OCI-LY7 (cell line): ENCODE measurements at places on chromosomes 12 and 14.

GRCh38 chr14:103382376-103382775, 2.8 kb upstream of the MARK3 start:
- DNase-seq, result no peak

GRCh38 chr12:30985814-30986452, 59.4 kb downstream of the TSPAN11 start:
- DNase-seq, result peak; percentile 66

GRCh38 chr12:9742661-9743060, 9.8 kb upstream of the CLECL1 start:
- no peak for DNase-seq

DNA sequence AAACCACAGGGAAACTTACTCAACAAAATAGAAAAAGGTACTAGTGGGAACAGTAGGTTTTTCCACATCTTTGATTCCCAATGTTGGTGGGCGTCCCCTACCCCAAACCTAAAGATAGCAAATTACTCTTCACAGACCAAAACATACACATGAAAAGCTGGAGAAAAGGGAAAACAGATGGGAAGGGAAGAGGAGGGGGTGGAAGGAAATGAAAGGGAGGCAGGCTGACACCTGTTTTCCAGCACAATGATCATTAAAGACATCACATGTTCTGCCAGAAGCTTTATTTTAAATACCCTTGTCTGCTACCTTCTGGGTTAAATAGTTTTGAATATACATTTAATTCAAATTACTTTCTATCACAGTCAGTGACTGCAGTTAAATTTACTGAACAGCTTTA, 1617.9 kb upstream of the SEL1L start:
- DNase-seq, result no peak

DNA sequence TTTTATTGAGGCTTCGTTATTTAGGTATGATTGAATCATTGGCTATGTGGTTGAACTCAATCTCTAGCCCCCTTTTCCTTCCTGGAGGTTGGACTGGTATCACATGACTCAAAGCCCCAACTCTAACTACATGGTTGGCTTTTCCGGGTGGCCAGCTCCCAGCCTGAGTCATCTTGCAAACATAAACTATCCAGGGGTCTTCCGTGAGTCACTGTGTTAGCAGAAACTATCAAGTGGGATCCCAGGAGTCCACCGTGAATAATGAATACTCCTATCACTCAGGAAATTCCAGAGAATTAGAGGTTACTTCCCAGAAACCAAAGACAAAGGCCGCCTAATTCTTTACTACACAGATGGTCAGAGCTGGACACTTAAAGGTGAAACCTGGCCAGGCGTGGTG, 19.7 kb upstream of the PLEKHD1 start:
- no peak for DNase-seq

GRCh38 chr12:113798552-113798951, 167.6 kb downstream of the RBM19 start:
- no peak for DNase-seq

DNA sequence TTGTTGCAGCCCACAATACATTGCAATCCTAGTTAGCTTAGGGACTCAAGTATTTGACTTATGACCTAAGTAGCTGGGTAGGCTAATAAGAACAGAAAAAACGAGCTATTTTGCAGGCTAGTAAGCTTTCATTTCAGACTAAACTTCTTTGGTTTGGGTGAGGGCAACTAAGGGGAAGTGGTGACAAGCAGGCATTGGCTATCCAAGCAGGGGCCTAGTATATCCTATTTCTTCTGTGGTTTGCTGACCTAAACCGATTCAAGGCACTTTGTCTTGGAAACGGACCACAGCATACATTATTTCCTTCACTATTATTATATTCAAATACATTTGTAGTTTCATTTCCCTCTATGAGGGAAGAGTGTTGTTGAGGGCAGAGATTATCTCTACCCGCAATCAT, 21.6 kb upstream of the SLC5A8 start:
- no peak for DNase-seq

GRCh38 chr14:80350707-80351106, 139.4 kb upstream of the DIO2 start:
- no peak for DNase-seq

DNA sequence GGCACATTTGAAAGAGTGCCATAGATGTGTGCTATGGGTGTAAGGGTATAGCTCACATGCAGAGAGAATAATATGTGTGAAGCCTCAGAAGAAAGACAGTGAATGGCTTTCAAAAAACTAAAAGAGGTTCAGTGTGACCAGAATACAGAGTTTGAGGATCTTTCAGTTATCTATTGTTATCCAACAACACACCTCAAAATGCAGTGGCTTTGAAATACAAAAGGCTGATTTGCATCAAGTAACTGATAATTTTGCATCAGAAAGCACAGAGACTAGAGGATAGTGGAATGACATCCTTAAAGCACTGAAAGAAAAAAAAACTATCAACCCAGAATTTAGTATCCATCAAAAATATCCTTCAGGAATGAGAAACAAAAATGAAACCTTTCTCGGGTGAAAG, 131.6 kb upstream of the IGF1 start:
- no peak for DNase-seq

DNA sequence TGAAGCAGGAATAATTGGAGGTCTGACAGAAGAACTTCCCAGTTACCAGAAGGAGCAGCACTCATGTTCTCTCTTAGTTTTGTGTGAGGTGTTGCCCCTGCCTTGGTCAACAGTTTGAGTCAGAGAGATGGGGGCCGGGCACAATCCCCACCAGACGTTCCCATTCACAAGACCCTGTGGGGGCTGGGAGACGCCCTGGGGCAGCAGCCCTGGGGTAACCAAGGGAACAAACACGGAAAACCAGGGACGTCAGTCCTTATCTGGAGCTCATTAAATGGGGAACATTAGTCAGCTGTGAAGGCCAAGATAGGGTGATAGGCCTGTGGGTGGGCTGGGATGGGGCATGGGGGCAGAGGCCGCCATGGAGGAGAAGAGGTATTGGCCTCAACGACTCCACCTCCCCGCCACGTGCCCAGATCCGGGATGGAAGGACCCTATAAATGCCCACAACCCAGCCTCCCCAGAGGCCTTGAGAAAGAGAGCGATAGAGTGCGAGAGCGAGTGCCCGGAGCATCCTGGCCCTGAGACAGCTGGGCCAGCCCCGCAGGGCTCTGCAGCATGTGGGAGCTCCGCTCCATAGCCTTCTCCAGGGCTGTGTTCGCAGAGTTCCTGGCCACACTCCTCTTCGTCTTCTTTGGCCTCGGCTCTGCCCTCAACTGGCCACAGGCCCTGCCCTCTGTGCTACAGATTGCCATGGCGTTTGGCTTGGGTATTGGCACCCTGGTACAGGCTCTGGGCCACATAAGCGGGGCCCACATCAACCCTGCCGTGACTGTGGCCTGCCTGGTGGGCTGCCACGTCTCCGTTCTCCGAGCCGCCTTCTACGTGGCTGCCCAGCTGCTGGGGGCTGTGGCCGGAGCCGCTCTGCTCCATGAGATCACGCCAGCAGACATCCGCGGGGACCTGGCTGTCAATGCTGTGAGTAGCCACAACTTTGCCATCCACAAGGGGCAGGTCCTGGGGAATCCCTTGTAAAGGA, at the start of gene AQP2:
Gene AQP2 (plus strand): TSS at position 465 of the 979 bp plus-strand sequence. CDS start 94 bp downstream, at position 559.
- DNase-seq, result no peak

DNA sequence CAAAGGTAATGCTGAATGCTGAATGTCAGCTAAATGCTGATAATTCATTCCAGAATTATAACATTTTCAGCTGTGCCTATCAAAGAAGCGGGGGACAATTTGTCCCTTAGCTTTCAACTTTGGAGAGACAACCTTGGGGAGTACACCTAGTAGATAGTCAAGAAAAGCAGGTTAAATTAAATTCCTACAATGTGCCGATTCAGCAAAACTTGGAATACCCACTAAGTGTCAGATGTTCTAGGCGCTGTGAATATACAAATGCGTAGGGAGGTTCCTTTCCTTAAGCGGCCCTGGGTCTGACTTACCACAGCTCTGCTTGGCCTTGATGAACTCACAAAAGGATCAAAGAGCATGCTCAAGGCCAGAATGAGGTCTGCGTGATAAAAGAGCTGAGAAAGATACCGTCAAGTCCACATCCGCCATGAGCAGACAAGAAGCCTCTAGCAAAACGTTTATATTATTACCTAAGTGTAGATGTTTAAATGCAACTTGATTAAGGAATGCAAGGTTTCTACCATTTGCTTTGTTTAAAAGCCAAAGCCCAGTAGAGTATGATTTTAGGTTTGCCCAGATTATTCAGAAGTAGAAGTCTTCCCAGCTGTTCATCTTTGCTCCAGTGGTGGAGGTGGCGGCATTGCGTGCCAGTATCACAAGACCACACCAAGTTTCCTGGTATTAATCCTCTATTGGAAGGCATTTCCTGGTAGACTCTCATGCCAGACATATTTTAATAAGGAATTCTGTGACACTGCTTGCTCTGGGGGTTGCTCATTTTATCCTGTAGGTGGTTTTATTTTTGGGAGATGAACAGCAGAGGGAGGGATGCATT, 368.6 kb downstream of the DPF3 start:
- DNase-seq, result no peak

GRCh38 chr12:25063873-25064628, 115.2 kb upstream of the BCAT1 start:
- DNase-seq, result no peak

DNA sequence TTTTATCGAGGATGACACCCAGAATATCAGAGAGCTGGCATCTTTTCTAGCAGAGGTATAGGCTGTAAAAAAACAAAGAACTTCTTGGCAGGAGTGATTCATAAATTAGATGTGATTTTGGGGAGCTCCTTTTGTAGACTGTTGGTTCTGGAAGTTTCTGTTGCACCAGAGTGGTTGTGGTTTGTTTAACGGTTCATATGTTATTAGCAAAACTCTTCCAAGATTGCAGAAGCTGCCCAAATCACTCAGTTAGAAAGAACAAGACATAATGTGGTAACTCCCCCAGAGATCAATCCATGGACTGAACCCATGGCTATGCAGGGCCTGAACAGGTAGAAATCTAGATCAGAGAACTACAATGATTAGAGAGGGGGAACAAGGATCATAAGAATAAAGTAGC, 6.7 kb upstream of the RNASE10 start:
- DNase-seq, result no peak

DNA sequence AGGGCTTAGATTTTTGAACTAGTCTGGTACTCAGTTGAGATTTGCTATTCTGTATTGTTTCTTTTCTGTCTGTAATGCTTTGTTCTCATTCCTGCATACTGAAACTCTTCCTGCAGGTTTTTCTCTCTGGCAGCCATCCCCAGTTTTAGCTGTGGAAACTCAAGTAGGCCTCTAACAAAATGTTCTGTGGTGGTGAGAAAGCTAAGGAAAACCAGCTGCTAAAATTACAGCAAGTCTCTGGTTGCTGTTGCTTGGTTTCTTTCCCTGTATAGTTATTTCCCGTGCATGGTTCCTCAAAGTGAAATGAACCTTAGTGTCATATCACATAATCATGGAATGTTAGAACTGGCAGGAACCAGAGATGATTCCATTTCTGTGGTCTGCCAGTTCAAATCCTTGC, 442.5 kb downstream of the NRXN3 start:
- no peak for DNase-seq

DNA sequence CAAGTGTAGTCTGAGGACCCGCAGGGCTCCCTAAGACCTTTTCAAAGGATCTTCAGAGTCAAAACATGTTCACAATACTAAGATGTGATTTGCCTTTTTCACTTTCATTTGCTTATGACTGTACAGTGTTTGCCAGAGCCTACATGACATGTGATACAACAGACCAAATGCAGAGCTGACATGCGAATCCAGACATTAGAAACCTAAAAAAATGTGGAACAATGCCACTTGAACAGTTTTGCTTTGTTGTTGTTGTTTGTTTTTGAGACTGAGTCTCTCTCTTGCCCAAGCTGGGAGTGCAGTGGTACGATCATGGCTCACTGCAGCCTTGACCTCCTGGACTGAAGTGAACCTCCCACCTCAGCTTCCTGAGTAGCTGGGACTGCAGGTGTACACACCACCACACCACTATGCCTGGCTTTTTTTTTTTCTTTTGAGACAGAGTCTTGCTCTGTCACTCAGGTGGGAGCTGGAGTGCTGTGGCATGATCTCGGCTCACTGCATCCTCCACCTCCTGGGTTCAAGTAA, 5.3 kb upstream of the RAB35 start:
- DNase-seq, result peak; percentile 72

DNA sequence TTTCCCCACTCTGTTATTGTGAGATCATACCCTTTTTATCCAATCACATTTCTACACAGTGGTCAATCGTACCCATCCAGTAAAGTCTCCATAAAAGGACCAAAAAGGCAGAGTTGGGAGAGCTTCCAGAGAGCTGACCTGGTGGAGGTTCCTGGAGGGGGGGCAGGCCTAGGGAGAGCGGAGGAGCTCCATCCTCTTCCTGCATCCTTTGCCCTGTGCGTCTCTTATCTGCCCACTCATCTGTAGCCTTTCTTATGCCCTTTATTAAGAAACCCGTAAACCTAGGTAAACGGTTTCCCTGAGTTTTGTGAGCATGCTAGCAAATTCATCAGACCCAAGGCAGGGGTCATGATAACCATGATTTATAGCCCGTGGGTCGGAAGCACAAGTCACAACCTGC, 26.2 kb downstream of the EVL start:
- no peak for DNase-seq

- no peak for DNase-seq
These were observed 84.5 kb upstream of the EGLN3 start for GRCh38 chr14:34035177-34035933.

GRCh38 chr14:88838015-88838414, 13.6 kb downstream of the TTC8 start:
- no peak for DNase-seq

- no peak for DNase-seq
These were observed 133.8 kb upstream of the MGAT4C start for GRCh38 chr12:86389949-86390348.

DNA sequence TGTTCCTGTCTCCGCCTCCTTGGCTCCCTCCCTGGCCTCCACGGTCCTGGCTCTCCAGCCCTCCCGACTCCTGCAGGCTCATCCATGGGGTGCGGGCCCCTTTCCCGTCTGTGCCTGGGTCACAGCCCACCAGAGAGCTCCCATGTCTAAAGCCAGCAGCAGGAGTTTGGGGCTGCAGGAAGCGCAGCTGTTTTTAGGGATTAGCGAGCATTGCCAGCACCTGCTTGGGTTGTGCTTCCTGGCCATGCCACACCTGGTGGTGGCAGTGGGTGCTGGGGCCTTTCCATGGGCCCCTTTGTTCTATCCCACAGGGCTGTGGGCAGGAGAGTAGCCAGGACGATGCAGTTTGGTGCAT, 64.7 kb downstream of the KIF26A start:
- DNase-seq, result no peak

- no peak for DNase-seq
These were observed 180.3 kb downstream of the CALM1 start for GRCh38 chr14:90576981-90577660.

DNA sequence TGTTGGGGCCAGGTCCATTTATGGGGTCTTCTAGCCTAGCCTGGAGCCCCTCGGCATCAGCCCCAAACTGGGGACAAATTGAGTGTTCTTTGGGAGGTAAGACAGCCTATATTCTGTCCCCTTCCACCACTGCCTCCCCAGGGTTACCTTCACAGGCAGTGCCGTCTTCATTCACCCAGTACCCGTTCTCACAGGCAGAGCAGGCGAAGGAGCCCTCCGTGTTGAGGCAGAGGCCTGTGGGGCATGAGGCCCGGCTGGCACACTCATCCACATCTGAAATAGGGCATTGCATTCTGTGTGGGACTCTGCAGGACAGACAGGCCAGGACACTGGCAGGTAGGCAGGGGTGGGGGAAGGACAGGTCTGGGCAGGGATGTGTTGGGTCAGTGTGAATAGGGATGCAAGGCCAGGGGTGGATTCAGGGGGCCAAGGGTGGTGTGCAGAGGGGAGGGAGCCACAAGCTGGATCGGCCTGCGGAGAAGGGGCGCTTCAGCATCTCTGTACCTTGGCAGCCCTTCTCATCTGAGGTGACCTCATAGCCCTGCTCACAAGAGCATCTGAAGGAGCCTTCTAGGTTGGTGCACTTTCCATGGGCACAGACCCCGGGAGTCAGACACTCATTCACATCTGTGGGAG, 16.1 kb downstream of the ISCA2 start:
- no peak for DNase-seq
